ENCODE measurements at places on chromosomes 3 and 15. TPM values are rescaled to one million over a fixed set of nuclear protein-coding genes. Genes with fewer than 3 reads are reported as not detected.
A peak's percentile ranks its signal among the peaks of the same experiment; 100 is the strongest.

- no peak for DNase-seq
Observed at GRCh38 chr3:143819890-143820289, 28.4 kb downstream of the SLC9A9 start.

GRCh38 chr3:71956069-71956340 is 171.1 kb upstream of the PROK2 start:
- DNase-seq = peak; percentile 19

- no peak for DNase-seq
Observed at GRCh38 chr3:39528844-39529243, 61.4 kb downstream of the MOBP start.

DNA sequence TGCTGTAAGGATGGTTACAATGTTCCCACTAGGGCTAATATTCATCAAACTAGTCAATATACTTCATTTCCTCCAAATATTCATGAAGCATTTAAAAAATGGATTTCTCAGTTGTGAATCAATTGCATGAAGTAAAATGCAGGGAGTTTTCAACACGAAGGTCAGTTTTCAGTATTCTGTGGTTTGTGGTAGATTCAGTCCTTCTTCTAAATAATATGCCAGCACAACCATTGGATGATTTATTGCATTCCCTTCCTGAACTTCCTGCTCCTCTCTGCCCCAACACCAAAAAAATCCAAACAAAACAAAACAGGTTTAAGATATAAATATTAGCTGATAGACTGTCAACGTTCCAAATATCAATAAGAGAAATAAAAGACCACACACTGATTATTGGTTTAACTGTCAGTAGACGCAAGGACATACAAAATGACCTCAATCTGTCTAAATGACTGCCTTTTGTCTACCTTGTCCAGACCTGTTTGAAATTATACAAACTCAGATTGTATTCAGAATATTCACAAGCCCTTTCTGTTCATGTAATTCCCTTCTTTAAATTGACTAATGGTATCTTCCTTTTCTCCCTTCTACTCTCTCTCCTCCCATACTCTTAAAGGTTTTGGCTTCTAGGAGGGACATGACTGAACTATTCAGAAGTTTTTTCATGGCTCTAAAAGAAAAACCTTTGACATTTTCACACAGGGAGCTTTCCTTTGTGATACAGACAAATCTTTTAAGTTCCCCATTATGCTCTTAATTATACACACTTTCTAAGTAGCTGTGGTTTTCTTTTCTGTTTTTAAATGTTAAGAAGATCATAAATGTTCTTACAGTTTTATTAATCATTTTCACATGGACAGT is 92.6 kb upstream of the STT3B start:
- peak; percentile 45 for DNase-seq

GRCh38 chr3:24831221-24831620 is 336.6 kb upstream of the THRB start:
- DNase-seq = no peak

GRCh38 chr3:48218537-48218936 is 4.8 kb upstream of the CAMP start:
- no peak for DNase-seq

DNA sequence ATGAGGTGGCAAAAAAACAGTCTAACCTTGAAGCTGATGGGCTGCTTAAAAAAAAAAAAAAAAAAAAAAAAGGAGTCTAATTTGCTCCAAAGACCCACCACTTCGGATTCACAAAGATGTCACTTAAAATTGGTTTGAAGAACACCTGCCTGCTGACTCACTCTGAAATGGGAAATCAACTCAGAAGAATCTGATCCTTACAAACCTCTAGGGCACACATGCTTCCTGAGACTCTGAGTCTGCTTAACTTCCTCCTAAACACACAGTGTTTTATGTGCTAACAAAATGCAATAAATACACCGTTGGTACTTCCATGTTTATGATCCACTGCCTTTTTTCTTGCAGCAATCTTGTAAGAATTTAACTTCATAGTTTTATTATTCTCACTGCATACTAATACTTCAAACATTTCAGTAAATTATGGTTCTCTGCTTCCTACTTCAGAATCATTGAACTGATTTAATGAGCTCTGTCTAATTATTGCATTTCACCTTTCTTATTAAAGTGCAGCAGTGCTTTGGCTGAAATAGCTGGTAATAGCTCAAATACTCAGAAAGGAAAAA is 73.0 kb upstream of the FRMD4B start:
- DNase-seq = no peak

GRCh38 chr15:70142322-70143191 is 44.8 kb upstream of the TLE3 start:
- DNase-seq = peak; percentile 60

DNA sequence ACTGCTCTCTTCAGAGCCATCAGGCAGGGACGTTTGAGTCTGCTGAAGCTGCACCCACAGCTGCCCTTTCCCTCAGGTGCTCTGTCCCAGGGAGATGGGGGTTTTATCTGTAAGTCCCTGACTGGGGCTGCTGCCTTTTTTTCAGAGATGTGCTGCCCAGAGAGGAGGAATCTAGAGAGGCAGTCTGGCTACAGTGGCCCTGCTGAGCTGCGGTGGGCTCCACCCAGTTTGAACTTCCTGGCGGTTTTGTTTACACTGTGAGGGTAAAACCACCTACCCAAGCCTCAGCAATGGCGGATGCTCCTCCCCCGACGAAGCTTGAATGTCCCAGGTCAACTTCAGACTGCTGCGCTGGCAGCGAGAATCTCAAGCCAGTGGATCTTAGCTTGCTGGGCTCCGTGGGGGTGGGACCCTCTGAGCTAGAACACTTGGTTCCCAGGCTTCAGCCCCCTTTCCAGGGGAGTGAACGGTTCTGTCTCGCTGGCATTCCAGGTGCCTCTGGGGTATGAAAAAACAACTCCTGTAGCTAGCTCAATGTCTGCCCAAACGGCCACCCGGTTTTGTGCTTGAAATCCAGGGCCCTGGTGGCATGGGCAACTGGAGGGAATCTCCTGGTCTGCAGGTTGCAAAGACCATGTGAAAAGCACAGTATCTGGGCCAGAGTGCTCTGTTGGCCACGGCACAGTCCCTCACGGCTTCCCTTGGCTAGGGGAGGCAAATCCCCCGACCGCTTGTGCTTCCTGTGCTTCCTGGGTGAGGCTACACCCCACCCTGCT is 21.1 kb upstream of the ST6GAL1 start:
- DNase-seq = no peak

- DNase-seq = no peak
Observed at GRCh38 chr15:101502572-101503295, 13.2 kb upstream of the PCSK6 start.

WDR49 gene
- not detected for total RNA-seq

FBXO40 gene
- 0.83 TPM for total RNA-seq

DNA sequence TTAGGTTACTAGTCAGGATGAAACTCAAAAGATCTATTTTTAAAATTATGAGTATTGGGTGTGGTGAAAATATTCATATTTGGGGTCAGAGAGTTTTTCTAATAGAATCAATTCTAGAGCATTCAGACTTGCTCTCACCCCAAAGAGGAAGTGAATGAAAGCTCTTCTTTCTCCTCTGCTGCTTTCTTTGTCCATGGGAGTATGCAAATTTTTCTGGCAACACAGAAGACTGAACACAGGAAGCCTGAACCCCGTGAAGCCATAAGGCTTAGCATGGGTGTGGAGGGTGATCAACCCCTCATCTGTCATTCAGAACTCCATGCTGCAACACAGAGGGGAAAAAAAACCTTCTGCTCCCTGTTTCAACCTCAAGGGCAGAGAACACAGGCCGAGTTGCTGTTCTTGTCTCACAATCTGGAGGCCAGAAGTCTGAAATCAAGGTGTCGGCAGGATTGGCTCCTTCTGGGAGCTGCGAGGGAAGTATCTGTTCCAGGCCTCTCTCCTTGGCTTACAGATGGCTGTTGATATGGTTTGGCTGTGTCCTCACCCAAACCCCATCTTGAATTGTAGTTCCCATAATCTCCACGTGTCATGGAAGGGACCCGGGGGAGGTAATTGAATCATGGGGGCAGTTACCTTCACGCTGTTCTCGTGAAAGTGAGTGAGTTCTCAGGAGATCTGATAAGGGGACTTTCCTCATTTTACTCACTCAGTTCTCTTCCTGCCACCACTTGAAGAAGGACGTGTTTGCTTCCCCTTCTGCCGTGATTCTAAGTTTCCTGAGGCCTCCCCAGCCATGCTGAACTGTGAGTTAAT is 33.7 kb upstream of the CD47 start:
- DNase-seq = no peak

ISL2 gene
- 3.9 TPM for total RNA-seq

DNA sequence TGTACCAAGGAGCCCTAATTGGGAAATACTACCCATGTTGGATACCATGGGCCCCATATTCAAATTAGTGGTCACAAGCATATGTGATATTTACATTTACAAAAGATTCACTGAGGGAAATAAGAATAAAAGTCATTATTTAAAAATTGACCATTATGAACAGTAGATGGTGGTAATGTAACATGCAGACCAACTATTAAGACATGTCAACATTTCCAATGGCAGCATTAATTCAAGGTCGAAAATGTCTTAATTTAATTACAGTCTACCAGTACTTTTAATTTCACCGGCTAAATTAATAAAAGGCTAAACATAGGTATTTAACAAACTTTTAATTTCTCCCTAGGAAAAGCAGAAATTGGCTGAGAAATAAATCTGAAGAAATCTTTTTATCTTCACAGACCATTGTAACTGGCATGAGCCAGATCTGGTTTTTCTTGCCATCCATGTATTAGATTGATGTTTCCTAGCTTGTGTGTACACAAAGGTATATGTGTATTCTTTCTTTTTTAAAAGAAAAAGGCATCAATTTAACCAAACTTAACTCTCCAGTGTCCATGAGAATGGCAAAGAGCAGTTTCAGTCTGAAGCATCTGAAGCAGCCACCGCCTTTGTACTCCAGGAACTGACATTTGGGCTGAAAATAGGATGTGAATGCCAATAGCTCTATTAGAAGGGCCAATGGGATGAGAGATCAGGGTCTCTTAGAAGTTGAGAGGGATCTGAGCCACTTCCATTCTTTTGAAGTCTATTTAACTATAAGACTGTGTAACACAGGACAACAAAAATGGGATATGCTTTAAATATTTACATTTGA is 26.6 kb downstream of the NEK11 start:
- DNase-seq = peak; percentile 24

- DNase-seq = peak; percentile 76
Observed at GRCh38 chr3:150035910-150036612, 65.4 kb upstream of the PFN2 start.
